ENCODE measurements at places on chromosomes 1 and 21. TPM values are rescaled to one million over a fixed set of nuclear protein-coding genes. Genes with fewer than 3 reads are reported as not detected.

Gene C1orf116
- total RNA-seq, result under 0.01 TPM

Gene ZMYND12
- total RNA-seq, result 1.4 TPM

Gene CLDN14
- not detected for total RNA-seq

Gene AMY2A
- 0.09 TPM for total RNA-seq
